GM13976 (cell line): ENCODE measurements at places on chromosomes 2 and 18.

- no peak for DNase-seq
These were observed 219.5 kb downstream of the CLIP4 start for GRCh38 chr2:29334706-29335105.

- no peak for DNase-seq
These were observed 751.2 kb downstream of the SATB2 start for GRCh38 chr2:198706476-198707082.

DNA sequence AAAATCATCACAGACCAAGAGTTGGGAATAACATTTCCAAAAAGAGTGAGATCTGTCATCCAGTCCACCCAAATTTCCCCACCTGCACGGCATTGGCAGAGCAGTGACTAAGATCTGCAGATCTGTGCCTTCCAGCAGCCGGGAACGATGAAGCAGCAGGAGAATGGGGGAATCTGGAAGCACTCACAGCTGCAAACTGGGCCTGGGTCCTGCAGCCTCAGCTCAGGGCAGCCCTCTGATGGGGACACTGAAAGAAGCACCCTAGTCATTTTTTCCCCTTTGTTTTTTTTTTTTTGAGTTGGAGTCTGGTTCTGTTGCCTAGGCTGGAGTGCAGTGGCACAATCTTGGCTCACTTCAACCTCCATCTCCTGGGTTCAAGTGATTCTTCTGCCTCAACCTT, 4.4 kb upstream of the SAG start:
- no peak for DNase-seq

DNA sequence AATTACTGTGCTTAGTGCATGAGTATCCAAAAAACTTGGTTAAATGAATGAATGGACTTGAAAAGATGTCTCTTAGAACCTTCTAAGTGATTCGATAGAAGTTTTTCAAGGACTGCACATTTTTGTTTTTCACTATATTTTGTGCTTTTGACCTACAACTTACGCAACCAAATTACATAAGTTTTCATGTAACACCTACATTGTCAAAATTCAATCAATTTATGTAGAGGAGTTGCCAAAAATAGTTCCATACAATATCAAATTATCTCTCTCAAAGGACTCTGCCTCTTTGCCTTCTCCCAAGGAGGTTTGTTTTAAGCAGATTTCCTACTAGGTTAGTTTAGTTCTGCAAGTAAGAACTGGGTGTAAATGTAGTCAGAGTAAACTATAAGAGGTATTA, 10.3 kb downstream of the MARCHF7 start:
- DNase-seq = no peak

DNA sequence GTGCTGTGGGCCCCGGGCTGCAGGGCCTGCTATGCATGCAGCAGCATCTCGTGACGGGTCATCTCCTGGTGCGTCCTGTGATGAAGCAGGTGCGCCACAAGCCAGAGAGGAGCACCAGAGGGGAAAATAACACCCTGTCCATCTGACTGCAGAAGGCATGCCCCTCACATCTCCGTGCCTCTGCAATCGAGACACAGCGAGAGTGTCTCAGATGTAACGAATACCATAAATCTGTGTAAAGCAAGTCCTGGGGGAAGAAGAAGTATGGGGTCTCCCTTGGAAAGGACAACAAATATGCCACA, 137.5 kb downstream of the PTGR3 start:
- DNase-seq = no peak

DNA sequence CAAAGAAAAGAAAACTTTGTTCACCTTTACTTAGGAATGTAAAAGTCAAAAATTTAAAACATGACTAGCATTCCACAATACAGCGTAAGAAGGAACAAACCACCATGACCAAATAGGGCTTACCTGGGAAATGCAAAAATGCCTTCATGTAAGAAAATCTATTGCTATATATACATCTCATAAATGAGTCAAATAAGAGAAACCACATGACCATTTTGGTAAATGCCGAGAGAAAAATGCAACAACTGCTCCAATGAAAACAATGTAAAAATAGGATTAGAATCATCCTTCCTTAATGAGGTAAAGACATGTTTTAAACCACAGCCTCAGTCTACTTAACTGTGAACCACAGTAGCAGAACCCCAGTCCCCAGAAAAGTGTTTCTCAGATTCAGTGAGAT, 49.4 kb downstream of the TGOLN2 start:
- no peak for DNase-seq

- no peak for DNase-seq
These were observed 91.6 kb downstream of the RHOB start for GRCh38 chr2:20538308-20539132.

DNA sequence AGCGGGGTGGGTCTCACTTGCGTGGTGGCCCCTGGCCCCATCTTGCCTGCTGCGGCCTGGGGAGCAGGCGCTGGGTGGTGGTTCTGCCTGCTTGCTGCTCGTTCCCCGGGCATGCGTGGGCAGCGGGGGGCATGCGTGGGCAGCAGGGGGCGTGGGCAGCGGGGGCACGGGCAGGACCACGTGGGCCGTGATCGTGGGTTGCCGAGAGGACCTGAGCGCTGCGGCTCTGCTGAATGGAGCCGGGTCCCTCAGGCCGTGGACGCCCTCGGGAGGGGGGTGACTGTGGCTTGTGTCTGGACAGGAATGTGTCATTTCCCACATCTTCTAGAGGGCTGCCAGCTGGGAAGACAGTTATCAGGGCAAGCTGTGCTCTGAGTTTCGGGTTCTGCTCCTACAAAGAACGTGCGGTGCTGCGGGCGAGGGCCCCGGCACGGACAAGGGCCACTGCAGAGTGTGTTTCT, 8.3 kb upstream of the GAL3ST2 start:
- peak; percentile 20 for DNase-seq

- no peak for DNase-seq
These were observed 5.8 kb downstream of the CUL3 start for GRCh38 chr2:224579411-224579810.

DNA sequence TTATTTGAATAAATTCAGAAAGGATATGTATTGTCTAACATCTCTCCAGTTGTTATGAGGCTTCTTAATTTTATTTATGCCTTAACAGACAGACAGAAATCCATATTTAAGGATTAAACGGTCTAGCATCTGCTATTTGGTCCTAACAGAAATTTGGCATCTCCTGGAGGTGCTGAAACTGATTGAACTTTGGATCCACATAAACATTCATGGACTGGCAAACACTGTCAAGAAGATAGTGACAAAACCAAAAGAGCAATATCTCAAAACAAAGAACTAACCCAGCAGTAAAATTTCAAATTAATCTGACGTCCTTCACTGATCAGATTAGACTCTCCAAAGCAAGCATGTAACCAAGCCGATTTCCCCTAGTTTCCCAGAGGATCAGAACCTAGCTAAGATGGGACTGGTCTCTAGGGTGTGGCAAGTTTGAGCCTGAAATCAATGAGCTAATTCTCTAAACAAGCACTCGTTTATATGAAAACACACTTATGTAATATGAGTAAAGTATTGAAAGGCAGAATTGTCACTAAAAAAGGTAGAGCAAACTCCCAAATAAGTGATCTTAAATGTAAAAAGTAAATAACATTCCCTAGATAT, 139.5 kb downstream of the NOL4 start:
- DNase-seq = no peak

GRCh38 chr2:174683392-174683759, 80.9 kb downstream of the CHRNA1 start:
- DNase-seq = peak; percentile 51

DNA sequence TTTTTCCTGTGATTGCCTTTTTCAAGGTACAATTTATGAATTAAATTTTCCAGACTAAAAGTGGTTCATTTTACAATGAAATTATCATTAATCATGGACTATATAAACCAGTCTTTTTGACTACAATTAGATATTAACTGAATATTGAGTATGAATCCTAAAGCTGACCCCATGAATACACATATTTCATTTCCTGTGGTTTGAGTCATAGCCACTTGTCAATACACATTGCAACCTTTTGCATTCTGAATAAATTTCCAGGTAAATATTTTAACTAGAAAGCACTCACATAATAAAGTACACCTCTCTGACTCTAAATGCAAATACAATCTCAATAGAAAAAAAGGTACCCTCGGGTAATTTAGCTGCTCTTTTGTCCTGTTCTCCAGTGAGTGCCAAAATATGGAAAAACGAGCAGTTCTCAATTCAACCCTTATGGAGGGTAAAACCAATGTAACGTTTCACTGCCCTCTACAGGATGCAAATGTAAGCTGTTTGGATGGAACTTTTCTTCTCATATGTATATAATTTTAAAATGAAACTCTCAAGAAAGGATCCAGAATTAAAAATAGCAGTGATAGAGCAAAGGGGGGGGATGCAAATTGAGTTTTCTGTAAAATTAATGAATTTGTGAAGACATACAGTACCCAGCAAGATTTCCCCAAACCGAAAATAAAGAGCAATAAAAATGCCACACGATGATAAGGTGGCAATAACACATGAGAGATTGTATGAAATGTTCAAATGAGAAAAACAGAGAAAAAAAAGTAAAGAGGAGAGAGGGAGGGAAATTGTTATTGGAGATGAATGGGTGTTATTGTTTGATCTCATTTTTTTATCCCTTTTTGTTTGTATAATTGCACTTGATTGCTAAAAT, 1795.7 kb upstream of the PIK3C3 start:
- DNase-seq = no peak
